ENCODE measurements at places on chromosomes 3 and 15.

GRCh38 chr3:77514766-77515165 is 474.9 kb downstream of the ROBO2 start:
- no peak for DNase-seq

GRCh38 chr3:125394406-125394805 is 19.3 kb upstream of the ZNF148 start:
- no peak for DNase-seq

- DNase-seq, result no peak
Measured at GRCh38 chr3:107641572-107642307, 119.0 kb downstream of the BBX start.

DNA sequence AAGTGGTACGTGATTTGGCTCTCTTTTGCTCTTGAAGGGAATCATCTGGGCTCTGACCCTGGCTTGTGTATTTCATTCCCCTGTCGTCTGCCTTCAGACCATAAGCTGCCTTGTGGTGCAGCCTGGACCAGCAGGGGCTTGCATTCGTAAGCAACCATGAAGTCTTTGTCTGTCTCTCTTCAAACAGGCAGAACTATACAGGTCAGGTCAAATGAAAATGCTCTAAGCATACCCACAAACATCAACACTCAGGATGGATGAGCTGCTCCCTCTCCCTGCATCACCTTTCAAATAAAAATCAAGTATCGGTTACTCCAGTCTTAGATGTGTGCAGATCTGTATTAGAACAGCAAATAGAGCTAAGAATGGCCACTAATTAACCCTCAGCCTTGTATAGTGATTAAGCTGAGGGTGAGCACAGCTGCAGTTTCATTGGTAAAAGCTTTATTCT is 268.6 kb upstream of the UBE2E1 start:
- DNase-seq, result no peak

DNA sequence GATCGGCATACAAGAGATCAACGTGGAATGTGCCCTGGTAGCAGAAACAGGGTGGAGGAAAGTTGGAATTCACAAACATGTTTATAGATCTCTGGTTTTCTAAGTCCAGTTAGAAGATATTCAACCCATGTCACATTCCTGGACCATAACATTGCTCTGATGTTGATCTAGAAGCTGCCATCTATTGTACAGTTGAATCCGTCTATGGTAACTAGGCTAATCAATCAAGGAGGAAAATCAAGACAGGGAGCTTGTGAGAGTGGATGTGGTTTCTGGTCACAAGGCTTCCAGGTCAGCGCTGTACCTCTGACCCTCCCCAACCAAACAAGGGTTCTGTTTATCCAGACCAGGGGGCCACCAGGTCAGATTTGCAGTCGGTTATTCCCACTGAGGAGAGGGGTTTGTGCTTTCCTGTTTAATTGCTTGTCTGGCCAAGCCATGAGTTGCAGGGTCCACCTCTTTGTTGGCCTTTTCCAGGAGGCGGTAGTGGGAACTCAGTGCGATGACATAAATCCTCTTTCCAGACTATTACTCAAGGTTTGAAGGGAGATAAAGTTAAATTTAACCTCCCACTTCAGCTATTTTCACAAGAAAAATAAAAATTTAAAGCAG is 130.3 kb downstream of the SLCO3A1 start:
- no peak for DNase-seq

DNA sequence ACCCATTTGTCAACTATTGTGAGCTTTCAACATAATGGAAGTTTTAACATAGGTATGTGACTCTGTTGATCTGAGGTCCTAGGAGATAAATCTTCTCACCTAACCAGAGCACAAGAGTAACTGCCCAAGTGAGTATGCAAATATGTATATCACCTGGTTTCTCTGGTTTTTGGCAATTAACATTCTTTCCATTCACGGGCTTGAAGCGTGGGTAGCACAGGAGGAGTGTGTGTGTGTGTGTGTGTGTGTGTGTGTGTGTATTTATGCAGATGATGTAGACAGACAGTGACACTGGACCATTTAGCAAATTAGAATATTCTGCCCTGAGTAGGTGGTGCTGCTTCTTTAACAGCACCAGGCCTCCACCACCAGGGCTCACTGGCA is 15.0 kb downstream of the EPHB1 start:
- DNase-seq, result no peak

DNA sequence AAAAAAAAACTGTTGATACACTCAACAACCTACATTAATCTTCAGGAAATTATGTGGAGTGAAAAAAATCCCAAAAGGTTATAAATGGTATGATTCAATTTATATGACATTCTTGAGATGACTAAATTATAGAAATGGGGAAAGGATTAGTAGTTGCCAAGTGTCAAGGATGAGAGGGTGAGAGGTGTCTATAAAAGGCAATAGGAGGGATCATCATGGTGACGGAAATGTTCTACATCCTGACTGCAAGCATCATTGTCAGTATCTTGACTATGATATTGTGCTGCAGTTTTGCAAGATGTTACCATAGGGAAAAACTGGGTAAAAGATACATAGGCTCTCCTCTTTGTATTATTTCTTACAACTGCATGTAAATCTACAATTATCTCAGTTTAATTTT is 125.6 kb downstream of the FRMD5 start:
- no peak for DNase-seq
